ENCODE measurements at places on chromosomes 13 and 19. TPM values are rescaled to one million over a fixed set of nuclear protein-coding genes. Genes with fewer than 3 reads are reported as not detected.

GRCh38 chr13:96252903-96253302, 163.0 kb downstream of the HS6ST3 start:
- no peak for DNase-seq

DNA sequence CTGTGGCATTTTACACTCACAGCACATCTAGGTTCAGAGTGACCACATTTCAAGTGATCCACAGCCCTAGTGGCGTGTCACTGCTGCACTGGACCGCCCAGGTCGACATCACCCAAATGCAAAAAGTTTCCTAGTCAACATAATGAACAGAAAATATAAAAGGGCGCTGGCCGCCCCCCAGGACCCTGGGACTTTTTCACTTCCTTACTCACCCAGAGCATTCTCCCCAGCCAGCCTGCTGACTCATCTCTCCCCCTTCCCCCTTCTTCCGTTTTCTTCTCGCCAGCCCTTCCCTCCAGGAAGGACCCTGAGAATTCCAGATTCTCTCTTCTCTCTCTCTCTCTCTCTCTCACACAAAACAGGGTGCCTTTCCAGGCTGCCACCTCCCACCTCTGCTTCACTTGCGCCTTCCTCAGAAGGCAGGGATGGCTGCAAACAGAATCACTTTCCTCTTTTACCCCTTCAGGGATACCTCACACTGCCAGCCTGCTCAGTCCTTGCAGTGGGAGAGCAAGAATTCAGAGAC, 21.0 kb upstream of the GRWD1 start:
- DNase-seq, result peak; percentile 26

The ZNF85 gene
- 14.0 TPM for total RNA-seq

- no peak for DNase-seq
These were observed 11.6 kb downstream of the GZMM start for GRCh38 chr19:555474-555808.

DNA sequence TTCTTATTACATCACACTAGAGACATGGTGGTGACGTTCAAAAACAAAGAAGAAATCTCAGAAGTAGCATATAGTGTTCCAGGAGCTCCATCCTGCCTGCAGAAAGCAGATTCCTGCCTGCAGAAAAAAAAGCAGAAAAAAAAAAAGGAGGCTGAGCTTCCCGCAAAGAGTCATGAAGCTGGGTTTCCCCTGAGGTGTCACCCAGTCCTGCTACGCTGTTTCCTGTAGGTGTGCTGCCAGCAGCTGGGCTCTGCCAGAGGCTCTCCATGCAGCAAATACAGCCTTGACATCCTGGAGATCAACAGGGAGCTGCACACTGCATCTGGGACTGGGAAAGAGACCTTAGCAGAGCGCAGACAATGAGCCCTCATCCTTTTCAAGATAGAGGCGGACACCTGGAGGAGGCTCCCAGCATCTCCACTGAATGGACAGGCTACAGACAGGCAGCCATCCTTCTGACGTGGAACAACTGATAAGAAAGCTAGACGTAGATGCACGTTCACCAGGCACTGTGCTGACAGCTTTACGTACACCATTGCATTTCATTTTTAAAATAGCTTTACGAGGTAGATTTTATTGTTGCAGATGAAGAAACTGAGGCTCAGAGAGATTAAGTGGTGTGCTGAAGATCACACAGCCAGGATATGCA, 350.9 kb downstream of the FOXO1 start:
- DNase-seq, result no peak

DNA sequence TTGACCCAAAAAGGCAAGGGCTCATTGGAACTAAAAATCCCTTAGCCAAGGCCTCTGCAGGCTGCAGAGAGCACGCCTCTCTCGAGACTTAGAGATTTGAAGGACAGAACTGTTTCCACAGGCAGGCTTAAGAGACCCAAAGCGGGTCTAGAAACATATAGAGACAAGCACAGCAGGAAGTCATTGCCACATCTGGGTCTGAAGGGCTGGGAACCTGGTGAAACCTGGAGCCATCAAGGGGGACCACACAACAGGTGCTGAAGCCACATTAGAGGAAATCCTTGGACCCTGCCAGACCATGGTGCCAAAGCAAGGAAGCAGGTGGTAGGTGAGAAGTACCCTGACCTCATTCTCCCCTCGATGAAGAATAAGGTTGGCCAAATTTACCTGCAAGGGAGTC, 33.8 kb upstream of the LRCH1 start:
- no peak for DNase-seq

- peak; percentile 27 for DNase-seq
These were observed 785.0 kb upstream of the MIR17HG start for GRCh38 chr13:90562443-90562842.

GRCh38 chr13:93147298-93147645, 79.3 kb upstream of the GPC6 start:
- no peak for DNase-seq

GRCh38 chr13:109151696-109152095, 522.3 kb downstream of the MYO16 start:
- DNase-seq, result no peak

- DNase-seq, result no peak
These were observed 133.9 kb downstream of the IRS2 start for GRCh38 chr13:109652531-109652930.

Measured in LHCN-M2 (cell line).